Naive thymus-derived CD4-positive, alpha-beta T cell (primary cell): ENCODE measurements at places on chromosomes 1 and 21. TPM values are rescaled to one million over a fixed set of nuclear protein-coding genes. Genes with fewer than 3 reads are reported as not detected.

- DNase-seq, result no peak
These were observed 35.4 kb downstream of the CHRM3 start for GRCh38 chr1:239421811-239422210.

- no peak for DNase-seq
These were observed 9.7 kb downstream of the ZMPSTE24 start for GRCh38 chr1:40267767-40268187.

GRCh38 chr1:86430376-86430775, 6.4 kb downstream of the CLCA2 start:
- no peak for DNase-seq

GRCh38 chr21:16241016-16241415, 511.2 kb downstream of the USP25 start:
- no peak for DNase-seq

DNA sequence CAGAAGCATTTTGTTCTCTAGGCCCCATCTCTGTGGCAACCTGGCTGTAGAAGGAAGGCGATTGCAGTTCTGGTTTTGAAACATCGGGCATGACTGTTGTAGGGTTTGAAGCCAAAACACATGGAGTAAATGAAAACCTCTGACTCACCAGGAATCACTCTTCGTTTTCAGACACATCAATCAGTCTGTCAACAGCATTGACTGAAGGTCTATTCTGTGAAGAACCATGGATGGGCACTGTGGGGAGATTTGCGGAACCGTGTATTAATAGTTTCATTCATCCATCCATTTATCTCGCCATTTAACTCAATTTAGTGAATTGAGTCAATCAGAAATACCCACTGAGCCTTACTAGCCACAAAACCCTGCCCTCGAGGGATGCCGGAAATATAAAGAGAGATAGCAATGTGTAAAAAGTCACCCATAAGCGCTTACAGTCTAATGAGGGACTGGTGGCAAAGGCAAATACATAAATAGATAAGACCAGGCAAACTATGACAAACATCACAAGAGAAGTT, 364.6 kb upstream of the PROX1 start:
- DNase-seq, result no peak

DNA sequence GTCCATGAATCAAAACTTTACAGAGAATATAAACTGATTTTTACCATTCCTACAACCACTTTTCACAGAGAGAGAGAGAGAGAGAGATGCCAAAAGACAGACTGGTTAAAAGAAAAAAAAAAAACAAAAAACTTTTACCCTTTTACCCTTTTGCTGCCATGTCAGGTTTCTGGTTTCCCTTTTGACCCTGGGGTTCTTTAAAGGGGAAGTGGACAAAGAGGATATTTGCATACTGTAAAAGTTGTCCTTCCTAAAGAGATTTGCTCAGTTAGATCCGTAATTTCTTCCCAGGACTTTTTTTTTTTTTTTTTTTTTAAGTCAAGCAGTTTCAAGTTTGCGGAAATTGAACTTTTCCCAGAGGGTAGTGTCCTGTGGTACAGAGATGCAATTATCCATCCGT, 287.8 kb upstream of the RGS18 start:
- no peak for DNase-seq

DNA sequence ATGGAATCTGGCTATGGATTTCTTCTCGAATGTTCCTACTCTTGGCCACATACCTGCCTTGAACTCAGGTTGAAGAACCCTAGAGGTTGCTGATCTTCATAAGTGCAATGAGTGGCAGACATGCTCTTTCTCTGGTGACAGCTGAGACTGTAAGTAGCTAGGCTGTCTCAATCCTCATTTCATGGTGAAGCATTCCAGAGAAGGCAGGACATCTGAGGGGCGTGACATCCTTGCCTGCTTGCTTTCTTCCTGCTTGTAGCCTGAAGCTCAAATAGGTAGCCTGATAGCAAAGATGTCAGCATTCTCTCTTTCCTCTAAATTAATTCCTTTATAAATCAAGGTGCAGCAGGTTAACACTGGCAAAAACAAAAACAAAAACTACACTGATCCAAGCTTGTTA, 114.6 kb upstream of the MAGI3 start:
- no peak for DNase-seq

- no peak for DNase-seq
These were observed 31.1 kb downstream of the AKT3 start for GRCh38 chr1:243818978-243819377.

DNA sequence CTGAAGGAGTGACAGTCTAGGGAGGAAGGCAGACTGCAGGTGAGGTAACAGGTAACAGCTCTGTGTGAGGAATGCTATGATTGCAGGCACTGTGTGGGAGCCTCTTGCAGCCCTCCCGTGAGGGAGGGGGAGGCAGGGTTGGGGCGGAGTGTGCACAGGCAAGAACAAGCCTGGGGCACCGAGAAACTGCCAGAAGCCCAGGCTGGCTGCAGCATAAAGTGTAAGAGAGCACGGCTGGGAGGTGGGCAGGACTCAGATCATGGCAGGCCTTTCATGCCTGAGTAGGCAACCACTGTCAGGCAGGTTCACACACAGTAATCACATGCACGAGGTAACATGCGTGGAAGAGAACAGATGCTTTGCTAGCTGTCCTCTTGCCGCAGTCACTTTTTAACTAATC, 11.3 kb upstream of the RHEX start:
- no peak for DNase-seq

DNA sequence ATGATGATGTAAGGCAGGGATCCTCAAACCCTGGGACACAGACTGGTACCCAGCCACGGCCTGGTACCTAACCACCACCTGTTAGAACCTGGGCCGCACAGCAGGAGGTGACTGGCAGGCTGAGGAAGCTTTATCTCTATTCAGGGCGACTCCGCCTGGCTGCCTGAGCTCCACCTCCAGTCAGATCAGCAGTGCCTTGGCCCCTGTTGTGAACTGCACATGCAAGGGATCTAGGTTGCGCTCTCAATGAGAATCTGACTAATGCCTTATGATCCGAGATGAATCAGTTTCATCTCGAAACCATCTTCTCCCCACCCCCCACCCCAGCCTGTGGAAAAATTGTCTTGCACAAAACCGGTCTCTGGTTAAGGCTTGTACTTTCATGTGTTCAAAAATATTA, 4.2 kb downstream of the RNPC3 start:
- no peak for DNase-seq

Gene CCDC185
- not detected in 2 replicates for total RNA-seq

Gene FOXD2
- total RNA-seq, result 0.59 TPM

Gene KCNE1
- total RNA-seq, result 0.49 TPM

Gene PPIAL4G
- 5.8 TPM for total RNA-seq
